ENCODE measurements at places on chromosomes 11 and 22. TPM values are rescaled to one million over a fixed set of nuclear protein-coding genes. Genes with fewer than 3 reads are reported as not detected.

The POU2AF1 gene
- total RNA-seq: 1.3 TPM

The LAYN gene
- 3.3 TPM for total RNA-seq

The SPTBN2 gene
- 3.1 TPM for total RNA-seq

The APOBEC3H gene
- not detected for total RNA-seq

DNA sequence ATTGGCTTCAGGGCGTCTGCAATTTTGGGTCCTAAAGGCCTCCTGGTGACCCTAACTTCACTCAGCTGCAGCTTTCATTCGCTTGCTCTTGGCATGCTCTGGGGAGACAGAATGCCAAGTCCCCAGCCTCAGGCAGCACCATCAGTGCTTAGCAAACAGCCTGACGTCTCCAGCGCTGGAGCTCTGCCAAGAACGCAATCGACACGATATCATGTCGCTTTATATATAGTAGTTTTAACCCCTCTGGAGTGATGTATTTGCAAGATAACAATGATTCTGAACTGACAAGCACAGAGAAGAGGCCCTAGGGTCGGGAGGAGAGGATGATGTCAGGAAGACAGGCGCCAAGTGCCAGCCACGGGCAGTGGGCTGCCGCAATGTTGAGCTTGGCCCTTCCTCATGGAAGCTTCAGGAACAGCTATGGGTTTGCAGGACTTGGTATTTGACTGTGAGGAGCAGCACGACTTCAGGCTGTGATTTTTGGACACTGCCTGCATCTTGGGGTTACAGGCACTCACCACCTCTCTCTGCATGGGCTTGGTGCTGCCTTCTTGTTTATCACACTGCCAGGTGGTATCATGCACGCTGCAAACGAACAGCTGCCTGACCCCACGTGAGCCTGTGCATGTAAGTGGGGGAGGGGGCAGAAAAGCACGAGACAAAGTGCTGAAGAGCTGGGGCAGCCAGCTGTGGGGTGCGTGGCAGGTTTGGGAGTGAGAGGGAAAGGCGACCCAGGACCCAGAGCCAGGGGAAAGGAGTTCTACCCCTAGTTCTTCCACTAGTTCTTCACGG, 26.1 kb downstream of the B3GAT1 start:
- no peak for DNase-seq

- no peak for DNase-seq
Observed at GRCh38 chr11:120723751-120724150, 212.2 kb downstream of the GRIK4 start.

GRCh38 chr22:32158712-32159533, at the start of gene C22orf42:
Gene C22orf42, minus strand, starts transcription at chr22:32159303. Its CDS starts 88 bp downstream, at chr22:32159215.
- DNase-seq: no peak

GRCh38 chr11:128227466-128227865, 359.9 kb downstream of the ETS1 start:
- DNase-seq: no peak

DNA sequence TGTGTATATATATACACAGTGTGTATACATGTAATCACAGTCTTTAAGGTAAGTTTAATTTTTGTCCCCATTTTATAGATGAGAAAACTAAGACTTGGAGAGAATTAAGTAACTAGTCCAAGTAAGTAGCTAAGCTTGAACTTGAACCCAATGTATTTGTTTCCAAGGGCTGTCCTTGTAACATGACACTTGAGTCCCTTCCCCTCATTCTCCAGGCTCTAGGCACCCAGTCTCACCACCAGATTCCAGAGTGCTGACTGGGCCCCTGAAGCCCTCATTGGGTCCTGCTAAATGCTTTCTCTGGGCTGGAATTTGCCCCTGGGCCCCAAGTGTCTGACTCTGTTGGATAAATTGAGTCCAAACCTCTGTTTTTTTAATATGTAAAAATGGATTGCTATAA, 45.5 kb downstream of the ADM start:
- no peak for DNase-seq

DNA sequence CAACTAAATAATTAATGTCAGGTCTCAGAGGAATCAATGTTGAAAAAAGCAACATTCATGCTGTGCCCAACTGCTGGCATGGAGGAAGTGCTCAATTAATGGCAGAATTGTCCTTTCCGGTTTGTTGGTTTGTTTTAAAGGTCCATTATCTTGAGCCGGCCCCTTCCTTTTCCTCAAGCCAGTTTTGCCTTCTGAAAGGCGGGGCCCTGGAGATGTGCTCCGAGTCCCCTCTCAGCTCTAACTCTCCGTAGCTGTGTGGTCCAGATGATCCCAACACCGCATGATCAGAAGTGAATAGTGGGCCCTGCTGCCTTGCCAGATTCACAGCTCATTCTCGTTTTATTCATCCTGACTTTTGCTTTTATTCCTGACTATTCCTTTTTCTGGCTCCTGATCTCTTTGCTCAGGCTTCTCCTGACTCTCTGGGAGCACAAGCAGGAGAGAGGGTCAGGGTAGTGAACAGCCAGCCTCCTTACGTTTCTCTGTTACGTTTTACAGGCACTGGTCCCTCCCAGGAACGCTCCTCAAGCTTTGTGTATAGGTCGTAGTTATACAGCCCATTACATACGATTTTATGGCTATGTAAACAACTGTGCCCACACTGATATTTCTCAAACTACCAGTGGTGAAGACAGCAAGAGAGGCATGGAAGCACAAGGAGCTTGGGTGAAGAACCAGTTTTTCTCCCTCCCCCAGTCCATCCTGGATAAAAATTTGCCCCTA, 265.9 kb downstream of the LARGE1 start:
- DNase-seq: no peak

DNA sequence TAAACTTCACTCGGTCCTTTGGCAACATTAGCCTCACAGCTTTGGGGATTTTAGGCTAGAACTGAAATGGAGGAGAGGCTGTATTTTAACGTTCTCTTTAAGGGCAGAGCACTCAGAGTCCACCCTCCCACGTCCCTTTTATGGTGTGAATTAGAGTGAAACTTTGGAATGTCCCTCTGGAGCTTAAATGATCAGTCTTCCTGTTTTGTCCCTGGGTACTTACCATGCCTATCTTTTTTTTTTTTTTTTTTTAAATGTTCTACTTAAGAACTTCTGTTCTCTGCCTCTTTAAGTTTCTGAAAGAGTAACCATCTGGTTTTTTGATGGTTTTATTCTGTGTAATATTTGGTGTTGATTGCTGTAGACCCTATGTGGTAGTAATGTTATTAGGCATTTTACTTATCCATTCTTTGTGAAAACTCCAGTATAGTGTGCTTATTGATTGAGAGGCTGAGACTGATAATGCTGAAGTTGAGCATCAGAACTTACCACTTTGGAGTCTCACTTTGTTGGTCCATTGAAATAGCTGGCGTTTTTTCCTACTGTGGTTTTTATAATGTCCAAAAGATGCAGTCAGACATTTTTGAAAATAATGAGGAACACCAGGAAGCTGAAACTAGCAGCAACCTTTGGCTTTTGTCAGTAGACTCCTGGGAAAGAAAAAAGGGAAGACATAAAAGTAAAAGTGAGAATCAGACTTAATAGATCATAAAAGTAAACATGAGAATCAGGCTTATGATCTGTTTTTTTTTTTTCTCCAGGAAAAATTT, 11.6 kb downstream of the UVRAG start:
- no peak for DNase-seq

DNA sequence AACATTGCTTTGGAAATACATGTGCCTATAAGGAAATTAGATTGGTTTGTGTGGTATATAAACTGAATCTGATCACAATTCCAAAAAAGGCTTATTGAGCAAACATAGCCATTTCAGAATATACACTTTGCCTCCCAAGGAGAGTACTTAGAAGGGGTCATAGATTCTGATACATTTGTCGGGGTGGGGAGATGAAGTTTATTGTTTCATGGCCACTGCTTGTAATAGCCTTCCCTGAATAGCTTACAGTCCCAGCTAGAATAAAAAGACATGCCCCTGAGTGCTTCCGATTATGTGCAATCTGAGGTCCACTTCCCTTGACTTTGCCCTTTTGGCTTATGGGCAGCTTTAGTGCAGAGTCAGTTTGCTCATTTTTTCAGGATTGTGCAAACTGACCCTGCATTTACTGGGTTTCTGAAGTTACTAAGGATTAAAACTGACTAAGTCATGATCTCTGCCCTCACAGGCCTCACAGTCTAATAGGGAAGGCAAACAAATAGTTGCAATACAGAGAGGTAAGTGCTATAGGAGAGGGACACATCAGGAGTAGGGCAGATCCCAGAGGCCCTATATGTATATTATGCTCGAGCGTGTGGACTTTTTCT, 184.2 kb downstream of the BLID start:
- no peak for DNase-seq

GRCh38 chr11:70915158-70915985, 337.0 kb downstream of the SHANK2 start:
- DNase-seq: no peak

- peak; percentile 61 for DNase-seq
Observed at GRCh38 chr11:44631831-44632230, 66.4 kb downstream of the CD82 start.
